ENCODE measurements at places on chromosomes 1 and 21.

DNA sequence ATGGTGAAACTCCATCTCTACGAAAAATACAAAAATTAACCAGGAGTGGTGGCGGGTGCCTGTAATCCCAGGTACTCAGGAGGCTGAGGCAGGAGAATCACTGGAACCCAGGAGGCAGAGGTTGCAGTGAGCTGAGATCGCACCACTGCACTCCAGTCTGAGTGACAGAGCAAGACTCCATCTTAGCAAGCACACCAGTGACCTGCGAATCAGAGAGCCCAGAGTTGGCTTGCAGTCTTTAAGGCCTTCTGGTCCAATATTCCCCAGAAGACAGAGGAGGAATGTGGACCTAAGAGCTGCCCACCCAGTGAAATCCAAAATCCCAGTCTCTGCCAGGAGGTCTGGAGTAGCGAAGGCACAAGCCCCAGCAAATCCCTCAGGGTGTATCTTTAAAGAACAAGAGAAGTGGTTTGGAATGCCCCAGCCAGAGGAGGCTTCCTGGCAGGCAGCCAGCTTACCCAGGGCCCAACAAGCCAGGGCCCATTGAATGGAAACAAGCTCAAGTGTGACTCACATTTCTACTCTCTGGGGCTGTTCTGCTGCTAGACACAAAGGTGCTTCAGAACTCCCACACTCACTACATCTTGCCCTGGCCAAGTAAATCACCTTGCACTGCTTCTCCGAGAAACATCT, 23.9 kb downstream of the GPR161 start:
- DNase-seq: no peak

DNA sequence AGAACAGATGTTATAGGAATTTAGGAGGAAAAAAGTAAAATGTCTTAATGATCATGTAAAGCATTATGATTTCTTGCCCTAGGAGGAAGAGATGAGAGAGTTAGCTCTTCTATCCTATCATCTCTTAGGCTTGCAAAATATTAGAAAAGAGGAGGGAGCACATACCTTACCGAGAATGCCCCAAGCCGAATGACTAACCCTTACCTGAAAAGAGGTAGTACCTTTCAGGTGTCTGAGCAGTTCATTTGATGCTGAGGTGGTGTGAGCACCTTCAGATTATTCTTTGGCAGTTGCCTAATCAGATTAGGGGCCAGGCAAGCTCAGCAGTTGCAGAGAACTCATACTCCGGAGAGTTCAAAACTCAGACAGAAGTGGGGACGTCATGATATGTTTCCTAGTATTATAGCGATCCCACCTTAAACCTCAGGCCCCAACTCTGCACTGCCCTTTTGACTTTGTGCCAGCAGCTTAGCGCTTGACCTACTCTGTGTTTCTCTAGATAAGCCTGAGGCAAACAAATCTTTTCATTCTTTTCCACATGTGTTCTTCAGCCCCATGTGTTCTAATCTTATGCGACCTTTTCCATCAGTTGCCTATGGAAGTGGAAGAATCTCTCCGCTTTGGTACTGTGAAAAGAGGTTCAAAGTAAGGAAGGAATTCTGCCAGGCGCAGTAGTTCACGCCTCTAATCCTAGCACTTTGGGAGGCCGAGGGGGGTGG, 52.5 kb downstream of the ATP2B4 start:
- no peak for DNase-seq

- DNase-seq: no peak
Observed at GRCh38 chr1:13892671-13893325, 192.8 kb downstream of the PRDM2 start.

DNA sequence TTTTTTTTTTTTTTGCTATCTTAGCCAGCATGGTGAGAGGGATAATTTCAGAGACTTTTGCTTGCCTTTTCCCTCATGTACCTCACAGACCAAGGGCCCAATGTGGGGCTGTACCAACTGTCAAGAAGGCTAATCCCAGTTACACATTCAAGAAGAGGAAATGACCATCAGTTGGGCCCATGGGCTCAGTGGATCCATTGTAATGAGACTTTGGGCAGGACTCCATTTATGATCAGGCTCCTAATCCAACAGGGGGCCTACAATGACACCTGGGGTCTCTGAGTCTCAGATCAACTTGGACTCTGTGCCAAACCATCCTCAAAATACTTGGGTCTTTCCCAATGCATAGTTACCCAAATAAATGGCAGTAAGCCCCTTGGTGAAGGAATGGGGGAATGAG, 450.4 kb upstream of the VAMP3 start:
- DNase-seq: no peak

DNA sequence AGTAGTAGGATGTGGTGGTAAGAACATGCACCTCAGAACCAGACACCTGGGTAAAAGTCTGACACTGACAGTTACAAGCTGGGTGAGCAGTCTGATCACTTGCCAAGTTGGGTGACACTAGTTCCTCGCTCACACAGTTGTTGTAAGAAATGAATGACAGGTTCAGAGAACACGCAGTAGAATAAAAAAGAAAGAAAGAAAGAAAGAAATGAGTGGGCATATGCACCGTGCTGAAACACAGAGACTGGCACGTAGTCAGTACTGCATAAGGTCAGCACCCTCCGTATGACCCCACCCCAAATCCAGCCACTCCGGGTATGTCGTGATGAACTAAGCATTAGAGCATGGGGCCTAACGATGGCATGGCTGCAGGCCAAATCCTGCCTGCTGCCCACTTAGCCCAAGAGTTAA, 90.6 kb downstream of the GLUL start:
- no peak for DNase-seq

- no peak for DNase-seq
Observed at GRCh38 chr1:20102875-20103274, 16.5 kb downstream of the PLA2G2D start.

- DNase-seq: no peak
Observed at GRCh38 chr1:70101774-70102173, 103.6 kb downstream of the LRRC40 start.

DNA sequence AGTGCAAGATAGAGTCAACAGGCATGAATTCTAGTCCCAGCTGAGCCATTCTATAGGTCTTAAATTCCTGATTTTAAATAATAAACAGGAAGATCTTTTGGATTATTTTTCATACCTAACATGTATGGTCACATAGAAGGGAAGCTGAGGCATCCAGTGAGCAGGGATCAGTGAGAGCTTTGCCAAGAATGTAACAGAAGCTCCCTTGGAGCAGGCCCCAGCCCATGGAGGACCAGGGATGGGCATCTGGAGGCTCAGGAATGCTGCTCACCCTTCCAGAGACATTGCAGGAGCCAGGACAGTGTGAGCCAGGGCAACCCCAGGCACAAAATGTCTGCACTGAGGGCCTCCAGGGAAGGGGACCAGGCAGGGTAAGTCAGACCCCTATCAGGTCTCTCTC, 54.4 kb upstream of the KCND3 start:
- DNase-seq: no peak

DNA sequence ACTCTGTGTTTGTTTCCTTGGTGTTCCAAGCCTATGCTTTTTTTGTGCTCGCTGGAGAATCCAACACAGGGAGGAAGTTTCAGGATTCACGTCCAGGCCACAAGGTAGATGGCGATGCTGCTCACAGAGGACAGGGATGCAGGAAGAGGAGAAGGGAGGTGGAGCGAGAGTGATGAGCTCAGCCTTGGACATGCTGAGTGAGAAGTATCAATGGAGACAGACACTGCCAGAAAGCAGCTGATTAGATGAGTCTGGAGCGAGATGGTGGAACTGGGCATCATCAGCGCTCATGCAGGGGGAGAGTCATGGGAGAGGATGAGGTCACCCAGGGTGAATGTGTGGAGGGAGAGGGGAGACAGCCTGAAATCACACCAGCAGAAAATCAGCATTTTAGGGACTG, 110.0 kb downstream of the GLUL start:
- no peak for DNase-seq

GRCh38 chr1:62528015-62528414, 69.3 kb upstream of the ANGPTL3 start:
- DNase-seq: no peak

DNA sequence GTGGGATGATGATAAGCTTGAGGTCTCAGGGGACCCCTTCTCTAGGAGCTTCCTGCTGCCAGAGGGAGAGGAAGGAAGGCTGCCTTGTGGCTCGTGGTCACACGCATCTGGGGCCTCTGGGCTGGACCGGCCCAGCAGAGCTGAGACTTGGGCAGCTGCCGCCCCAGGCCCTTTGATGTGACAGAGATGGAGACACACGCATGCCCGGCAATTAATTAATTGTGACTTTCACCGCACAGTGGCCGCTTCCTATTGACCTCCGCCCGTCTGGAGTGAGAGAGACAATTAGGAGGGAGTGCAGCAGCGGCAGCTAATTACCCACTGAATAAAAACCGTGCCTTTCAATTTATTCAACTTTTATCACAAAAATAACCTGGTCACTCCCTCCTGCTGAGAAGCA, 16.6 kb upstream of the C1QA start:
- DNase-seq: no peak

- no peak for DNase-seq
Observed at GRCh38 chr1:54408147-54409066, 2.2 kb upstream of the SSBP3 start.

DNA sequence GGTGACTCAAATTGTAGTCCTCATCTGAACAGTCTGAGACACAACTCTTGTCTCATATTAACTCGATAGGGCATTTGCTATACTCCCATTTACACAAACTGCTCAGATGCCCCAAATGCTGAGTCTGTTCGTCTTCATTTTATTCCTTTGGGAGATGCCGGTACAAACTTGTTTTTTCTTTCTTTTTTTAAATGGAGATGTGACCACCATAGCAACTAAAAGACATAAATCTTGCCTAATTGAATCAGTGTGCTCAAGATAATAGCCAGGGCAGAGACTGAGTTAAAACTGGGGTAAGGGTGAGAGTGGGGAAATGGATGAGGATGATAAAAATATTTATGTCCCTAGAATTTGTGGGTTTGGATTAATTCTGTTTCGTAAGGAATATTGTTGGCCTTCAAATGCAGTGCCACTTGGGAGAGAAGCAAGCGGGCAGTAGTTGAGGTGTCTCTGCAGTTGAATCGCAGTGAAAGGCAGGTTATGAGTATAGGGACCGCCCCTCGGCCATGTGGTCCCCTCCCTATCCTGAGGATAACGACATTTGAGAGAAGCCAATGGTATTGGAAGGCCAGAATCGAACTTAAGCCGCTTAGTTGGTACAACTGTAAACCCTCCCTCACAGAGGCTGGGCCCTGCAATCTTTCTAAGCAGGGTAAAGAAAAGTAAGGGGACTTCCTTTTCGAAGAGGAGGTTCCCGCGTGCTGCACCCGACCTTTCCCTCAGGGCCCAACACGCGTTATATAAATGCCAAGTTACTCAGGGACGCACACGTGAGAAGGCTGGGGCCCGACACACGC, 859 bp upstream of the LRRC8B start:
- DNase-seq: no peak

GRCh38 chr21:26843933-26844257, 1.3 kb downstream of the ADAMTS1 start:
- no peak for DNase-seq

GRCh38 chr1:187413405-187414169, 584.8 kb downstream of the PLA2G4A start:
- peak; percentile 42 for DNase-seq

DNA sequence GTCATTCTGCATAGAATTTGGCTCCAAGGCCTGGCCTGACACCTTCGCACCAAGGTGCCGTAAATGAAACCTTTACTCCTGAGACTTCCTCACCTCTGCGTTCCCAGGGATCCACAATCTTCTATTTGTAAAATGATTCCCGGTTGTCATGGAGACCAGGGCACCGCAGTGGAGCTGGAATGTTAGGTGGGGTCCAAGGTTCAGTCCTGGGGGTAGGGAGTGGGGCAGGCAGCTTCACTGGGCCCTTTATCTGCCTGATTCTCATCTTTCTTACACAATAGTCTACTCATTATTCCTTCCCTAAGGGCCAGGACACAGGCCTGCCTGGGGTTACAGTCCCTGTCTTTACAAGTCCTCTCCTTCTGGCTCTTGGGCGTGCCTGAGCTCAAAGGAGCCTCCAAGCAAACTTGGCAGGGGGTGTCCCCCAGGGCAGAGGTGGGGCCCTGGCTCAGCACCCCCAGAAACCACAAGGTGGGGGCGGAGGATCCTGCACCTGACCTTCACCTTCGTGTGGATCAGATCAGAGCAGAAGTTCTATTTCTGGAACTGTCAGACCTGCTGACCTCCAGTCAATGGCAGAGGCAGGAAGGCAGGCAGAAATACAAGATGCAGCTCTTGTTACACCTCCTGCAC, 51.1 kb downstream of the RIPK4 start:
- no peak for DNase-seq

- DNase-seq: no peak
Observed at GRCh38 chr1:173093691-173094445, 43.1 kb upstream of the TNFSF18 start.

- no peak for DNase-seq
Observed at GRCh38 chr1:201719812-201720521, 109.0 kb upstream of the IPO9 start.

DNA sequence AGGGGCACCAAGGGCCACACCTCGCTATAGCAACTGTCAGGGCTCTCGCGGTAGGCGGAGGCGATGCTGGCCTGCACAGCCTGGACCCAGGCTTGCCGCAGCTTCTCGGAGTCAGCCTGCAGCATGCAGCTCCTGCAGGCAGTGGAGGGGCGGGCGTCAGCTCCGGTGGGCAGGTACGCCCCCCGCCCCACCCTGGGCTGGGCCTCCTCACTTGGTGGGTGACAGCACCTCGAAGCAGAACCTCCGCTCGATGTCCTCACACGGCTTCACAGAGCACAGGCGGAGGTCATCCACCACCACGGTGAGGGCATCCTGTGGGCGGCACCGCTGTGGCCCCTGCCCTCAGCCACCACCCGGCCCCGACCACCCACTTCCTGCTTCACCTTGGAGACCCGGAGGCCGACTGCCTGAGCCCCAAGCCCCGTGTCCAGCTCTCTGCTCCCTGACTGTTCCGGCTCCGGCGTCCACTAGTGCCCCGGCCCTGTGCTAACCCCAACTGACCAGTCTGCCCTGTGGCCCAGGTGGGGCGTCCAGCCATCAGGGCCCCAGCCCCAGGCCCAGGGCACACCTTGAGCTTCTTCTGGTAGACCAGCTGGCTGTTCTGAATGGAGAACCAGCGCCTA, 9.8 kb downstream of the ACAP3 start:
- DNase-seq: no peak

- no peak for DNase-seq
Observed at GRCh38 chr1:215423288-215423687, 143.8 kb upstream of the KCTD3 start.

- no peak for DNase-seq
Observed at GRCh38 chr1:192448026-192448578, 127.5 kb upstream of the RGS1 start.

GRCh38 chr1:186845576-186846210, 16.9 kb downstream of the PLA2G4A start:
- DNase-seq: no peak
